CMK (cell line): ENCODE measurements at places on chromosomes 6 and 20.
A peak's percentile ranks its signal among the peaks of the same experiment; 100 is the strongest.

GRCh38 chr6:79241228-79241627 is 6.7 kb upstream of the HMGN3 start:
- no peak for DNase-seq

DNA sequence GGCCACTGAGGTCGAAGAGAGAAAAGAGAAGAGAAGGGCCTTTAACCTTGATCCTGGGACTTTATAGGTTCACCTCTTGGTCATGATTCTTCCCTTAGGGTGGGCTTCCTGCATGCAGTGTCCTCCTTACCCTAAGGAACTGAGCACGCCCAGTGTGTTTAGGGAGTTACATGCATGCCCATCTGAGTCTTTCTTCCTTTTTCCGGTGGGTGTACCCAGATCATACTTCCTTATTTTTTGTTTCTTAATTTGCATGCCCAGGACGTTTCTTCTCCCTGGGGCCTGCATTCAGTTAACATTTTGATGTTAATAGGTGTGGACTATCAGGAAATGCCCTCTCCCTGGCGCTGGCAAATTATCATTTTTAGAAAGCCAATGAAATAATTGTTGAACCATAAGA is 91.5 kb downstream of the HTR1B start:
- no peak for DNase-seq

DNA sequence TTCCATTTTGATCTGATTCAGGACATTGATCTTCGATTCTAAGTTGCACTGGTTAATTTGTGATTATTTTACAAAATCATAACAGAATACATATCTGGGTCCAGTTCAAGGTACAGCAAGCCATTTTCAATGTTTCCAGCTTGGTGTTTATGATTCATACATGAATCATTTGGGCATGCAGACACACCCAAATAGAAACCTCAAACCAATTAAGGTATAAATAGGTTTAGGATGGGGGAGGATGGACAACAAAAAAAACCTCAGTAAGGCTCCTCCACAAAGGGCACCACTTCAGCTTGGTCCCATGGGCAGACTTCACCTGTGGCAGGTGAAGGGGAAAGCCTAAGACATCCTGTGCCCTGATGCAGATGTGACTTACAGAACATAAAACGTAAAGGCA is 192.7 kb downstream of the KHDC1L start:
- no peak for DNase-seq

GRCh38 chr20:61500791-61501321 is 248.8 kb downstream of the CDH4 start:
- DNase-seq = peak; percentile 22

GRCh38 chr6:44569931-44570385 is 182.5 kb downstream of the CDC5L start:
- DNase-seq = no peak

DNA sequence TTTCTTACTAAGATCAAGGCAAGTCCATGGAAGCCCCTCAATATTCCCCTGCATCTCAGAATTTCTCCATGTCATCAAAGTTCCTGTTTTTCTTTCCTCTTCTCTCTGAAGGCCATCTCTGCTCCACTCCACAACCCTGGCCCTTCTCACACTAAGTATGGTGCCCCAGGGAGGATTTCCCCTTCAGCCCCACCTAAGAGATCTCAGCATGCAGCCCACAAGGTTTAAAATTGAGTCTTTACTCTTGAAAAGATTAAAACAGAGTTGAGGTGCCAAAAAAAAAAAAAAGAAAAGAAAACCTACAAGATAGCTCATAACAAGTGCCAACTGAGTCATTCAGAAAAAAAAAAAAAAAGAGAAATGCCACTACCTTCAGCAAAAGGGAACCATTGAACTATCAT is 36.5 kb upstream of the TNFAIP3 start:
- DNase-seq = no peak

GRCh38 chr6:89381031-89381430 is 28.5 kb upstream of the UBE2J1 start:
- DNase-seq = no peak

DNA sequence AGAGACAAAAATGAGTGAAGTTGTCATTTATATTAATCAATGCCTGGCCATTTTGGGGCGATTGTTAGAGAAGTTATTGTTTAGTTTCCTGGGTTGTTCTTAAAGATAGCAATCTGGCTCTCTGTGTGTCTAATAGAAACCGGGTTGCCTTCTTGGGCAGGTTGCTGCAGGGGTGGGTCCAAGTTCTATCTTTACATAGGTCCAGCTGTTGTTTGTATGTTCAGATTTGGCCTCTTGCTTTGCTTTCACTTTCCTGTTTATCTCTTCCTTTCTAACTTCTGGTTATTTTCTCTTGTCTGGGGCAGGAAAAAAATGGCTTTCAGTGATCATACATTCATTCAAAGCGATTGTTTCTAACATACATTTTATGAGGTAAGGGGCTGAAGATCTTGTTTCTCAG is 128.4 kb upstream of the NOX3 start:
- DNase-seq = no peak

DNA sequence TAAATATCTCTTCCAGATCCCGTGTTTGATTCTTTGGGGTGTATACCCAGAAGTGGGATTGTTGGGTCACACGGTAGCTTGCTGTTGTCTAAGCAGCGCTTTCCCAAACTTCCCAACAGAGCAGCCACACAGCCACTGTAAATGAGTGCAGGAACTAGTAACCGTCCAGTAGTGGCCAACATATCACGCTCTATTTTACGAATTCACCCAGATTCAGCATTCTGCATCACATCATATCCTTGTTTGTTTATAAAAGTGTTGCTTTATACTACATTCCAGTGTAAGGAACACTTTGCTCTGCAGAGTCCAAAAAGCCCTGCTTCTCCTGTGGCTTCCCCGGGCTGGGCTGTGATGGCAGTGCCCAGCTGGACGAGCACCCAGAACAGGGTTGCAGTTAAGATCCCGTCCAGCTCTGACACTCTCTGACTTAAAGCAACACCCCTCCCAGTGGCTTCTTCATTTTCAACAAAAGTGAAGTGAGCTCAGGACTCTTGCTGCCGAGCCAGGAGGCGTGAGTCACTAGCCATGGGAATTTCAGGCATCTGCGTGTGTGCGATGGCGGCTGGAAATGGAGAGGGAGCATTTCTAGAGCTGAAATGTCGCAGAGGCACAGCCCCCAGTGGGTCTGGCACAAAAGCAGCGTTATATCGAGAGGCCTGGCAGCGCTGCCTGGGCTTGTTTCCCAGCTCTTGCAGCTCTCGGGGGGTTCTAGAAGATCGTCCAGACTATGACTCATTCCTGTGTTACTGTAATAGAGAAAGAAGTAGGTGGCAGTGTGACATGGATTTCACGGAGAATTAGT is 216.3 kb upstream of the ECI2 start:
- no peak for DNase-seq
